ENCODE measurements at places on chromosomes 1 and 21.

GRCh38 chr1:76303340-76303717 is 228.8 kb downstream of the ST6GALNAC3 start:
- peak; percentile 46 for DNase-seq

DNA sequence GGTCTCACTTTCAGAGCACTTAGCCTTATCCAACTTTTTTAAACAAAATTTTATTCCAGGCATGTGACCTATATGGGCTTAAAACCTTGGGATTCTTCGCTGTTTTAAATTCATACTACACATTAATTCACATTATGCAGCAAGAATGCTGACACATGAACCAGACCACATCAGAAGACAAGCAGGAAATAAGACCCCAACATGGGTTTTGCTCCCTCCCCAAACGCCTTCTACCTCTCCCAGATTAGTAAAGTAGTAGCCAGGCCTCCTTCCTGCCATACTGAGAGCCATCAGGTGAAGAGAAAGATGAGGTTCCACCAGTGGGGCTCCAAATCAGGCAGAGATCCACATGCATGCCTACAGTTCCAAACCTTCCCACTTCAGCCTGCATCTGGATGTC is 3.7 kb downstream of the IGSF3 start:
- DNase-seq, result no peak

- DNase-seq, result peak; percentile 47
These were observed 14.3 kb downstream of the PROX1 start for GRCh38 chr1:214002060-214002459.

DNA sequence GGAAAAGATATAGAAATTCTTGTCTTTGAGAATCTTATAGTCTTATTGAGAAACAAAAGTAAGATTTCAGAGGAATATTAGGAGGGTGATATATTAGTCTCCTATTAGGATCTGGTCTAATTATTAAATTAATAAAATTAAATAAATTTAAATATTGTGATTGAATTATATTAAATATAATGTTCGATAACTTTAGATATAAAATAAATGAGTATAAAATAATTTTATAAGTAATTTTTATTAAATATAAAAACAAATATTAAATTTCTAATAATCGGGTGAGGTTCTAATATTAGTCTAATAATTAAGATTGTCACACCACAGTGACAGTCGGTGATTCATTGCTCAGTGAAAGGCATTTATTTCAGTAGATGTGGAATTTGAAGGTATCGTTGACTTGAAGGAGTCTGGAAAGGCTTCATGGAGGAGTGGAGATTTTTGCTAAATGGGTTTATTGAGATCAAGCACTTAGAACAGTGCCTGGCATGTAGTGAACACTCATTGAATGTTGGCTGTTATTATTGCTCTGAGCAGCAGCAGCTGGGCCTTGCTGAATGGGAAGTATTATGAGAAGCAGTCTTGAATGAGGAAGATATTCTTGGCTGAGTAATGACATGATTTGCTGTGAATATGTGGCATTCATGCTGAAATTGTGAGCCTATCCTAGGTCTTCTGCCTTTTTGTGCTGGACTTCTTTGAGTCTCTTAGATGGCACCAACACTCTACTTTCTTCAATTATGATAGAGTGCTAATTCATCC is 74.6 kb downstream of the USP25 start:
- DNase-seq, result no peak

- no peak for DNase-seq
These were observed 12.7 kb upstream of the CPLANE2 start for GRCh38 chr1:16249596-16250241.

DNA sequence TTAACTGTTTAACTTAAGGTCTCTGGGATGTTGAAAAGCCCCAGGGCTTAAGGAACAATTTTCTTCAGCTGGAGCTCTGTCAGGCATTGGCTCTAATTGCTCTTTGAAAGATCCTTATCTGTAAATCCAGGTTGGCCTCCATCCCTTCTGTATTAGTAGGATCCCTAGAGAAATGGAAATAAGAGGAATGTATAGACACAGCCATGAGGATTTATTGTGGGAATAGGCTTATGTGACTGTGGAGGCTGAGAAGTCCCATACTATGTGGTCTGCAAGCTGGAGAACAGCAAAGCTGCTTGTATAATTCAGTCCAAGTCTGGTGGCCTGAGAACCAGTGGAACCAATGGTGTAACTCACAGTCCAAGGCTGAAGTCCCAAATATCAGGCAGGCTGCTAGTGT is 47.6 kb upstream of the VAV3 start:
- no peak for DNase-seq

- no peak for DNase-seq
These were observed 882.9 kb upstream of the ADGRL2 start for GRCh38 chr1:80917826-80918225.

DNA sequence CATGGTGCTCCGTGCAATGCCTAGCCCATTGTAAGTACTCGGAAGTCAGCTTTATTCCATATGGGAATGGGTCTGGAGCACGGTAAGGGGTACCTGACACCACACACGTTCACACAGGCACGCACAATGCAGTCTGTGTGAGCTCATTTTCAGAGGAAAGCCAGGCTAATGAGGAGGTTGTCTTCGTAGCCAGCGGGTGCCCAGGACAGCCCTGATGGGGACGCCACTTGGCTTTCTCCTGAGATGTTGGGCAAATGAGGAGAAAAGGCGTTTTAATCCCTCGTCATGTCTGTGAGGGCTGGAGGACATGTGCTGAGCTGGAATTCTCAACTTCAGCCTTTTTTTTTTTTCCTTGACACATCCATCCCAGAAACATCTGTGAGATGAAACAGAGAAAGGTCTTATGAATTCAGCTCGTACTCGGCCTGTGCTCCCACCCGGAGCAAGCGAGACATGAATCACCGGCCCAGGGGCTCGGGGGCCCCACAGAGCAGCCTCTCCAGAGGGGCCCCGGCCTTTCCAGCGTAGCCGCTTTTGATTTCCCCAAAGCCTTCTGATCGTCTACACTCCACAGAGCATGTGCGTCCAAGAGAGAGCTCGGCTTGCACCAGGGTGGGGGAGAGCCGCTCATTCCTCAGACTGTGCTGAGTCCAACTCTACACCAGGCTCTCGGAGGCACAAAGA is 125.1 kb downstream of the EPHB2 start:
- DNase-seq, result no peak

DNA sequence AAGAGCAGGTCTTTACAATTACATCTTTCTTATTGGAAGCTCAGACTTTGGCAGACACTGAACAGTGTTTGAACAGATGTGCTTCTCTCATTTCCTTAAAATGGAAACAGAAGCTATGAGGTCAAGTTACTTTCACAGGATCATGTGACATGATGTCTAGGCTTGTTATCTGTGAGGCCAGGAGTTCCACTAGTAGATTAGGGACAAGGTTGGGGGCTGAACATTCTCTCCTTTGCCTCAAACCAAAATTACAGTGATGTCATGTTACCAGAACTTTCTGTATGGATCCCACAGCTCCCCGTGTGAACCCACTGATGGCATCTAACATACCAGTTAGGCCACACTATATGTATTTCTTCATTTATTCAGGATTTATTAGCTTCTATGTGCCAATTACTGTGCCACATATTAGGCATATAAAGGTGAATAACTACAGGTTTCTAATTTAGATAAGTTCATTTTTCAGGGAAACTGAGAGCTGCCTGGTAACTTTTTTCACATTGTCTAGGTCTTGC is 6.0 kb downstream of the DYNLT5 start:
- peak; percentile 9 for DNase-seq

- peak; percentile 39 for DNase-seq
These were observed 87.7 kb downstream of the INTS7 start for GRCh38 chr1:211947396-211948295.

DNA sequence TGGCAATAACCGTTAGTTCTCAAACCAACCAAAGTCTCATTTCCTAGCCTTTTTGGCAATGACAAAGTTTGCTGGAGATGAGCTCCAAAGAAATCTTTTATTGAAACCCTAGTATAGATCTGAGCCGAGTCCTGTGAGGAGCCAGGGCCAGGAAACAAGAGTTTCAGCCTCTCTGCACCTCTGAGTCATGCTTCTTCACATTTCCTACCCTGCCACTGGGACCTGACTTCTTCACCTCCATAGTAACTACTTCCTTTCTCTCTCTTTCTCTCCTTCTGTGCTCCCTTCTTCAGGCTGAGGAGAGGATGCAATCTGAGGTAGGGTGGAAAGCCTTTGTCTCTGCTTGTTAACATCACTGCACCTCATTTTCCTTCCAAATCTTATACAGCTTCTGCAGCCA is 38.7 kb upstream of the IPO9 start:
- DNase-seq, result no peak

GRCh38 chr1:202007805-202008489 is 2.4 kb upstream of the ELF3 start:
- peak; percentile 91 for DNase-seq

DNA sequence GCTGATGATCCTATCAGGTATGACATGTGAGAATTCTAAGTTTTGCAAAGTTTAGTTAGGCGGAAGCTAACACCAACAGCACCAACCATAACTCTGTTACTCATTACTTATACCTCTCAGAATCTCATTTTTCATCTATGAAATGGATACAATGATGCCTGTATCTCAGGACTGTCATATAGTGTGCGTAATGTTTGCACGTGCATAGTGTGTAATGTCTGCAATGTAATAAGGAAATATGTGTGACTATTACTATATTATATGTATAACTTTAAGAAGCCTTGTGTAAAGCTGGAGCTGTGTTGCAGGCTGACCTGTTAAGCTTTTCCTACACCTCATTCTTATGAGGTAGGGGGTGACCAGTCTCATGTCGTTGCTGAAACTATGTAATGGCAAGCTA is 13.0 kb downstream of the ADCY10 start:
- DNase-seq, result no peak

- DNase-seq, result no peak
These were observed 57.6 kb downstream of the DESI2 start for GRCh38 chr1:244710474-244711062.

DNA sequence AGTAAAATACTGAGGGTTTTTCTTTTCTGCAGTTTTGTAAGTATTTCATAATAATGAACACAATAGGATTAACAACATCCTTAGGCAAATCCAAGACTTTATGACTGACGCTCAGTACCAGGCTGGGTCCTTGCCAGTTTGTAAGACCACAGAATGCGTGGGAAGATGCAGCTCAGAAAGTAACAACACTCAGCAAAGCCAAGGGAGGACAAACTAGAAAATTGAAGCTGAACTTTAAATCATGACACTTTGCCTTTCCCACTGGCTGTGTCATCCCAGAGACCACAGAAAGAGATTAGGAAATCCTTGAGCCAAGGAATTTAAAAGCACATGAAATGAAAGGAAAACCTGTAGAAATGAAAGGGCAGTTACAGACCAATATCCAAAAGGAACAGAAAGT is 426.3 kb upstream of the CHRM3 start:
- no peak for DNase-seq

- no peak for DNase-seq
These were observed 41.6 kb upstream of the MTR start for GRCh38 chr1:236753516-236753915.

GRCh38 chr1:28890435-28890834 is 23.9 kb upstream of the EPB41 start:
- DNase-seq, result no peak

GRCh38 chr1:147890177-147890790 is 12.3 kb upstream of the GJA8 start:
- DNase-seq, result peak; percentile 29

DNA sequence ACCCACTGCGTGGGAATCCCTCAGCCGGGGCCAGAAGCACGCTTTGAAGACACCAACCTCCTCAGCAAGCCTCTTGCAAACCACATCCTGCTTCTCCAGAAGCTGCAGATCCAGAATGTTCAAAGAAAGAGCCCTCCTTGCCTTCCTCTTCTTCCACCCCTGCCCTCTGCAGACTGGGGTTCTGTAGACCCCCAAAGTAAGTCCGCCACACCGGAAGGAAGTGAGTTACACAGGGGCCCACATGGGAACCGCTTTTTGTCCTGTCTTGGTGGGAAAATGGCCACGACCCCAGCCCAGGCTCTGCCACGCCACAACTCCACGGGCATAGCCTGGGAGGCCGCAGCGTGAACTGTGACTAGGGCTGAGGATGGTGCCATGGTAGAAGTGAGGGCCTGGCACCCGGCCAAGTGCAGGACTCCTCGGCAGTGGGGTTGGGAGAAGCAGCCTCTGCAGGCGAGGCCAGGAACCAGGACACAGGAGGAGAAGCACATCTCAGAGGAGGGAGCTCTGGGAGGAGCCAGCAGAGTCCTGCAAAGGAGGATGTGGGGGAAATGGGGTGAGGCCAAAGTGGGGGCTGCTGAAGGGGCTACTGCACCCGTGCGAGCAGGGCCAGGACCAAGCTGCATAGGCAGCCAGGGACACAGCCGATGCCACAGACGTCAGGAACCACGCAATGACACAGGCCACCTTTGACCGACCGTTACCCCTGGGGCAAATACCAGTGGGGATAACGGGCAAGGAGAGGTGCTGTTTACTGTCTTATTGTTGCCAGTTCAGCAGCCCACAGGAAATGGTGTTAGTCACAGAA is 30.9 kb downstream of the PDE9A start:
- DNase-seq, result no peak

DNA sequence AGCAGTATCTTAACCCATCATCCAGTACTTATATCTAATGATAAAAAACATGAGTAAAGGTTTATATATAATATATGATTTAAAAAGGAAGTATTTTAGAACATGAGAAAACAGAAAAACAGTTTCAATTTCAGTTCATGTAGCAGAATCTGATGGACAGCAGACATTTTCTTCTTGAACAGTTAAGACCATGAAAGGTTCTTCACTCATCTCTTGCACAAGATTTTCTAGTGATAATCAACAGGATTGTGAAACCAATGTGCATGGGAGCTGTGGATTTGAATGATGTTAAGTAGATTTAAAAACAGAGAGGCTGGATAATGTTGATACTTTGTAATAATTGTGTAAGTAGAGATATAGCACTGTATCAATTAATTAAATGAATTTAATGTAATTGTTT is 1297.6 kb downstream of the BRINP3 start:
- no peak for DNase-seq

- DNase-seq, result no peak
These were observed 18.9 kb downstream of the ANGPTL7 start for GRCh38 chr1:11207898-11208611.

- no peak for DNase-seq
These were observed 79.0 kb downstream of the PTPN14 start for GRCh38 chr1:214472364-214472763.

DNA sequence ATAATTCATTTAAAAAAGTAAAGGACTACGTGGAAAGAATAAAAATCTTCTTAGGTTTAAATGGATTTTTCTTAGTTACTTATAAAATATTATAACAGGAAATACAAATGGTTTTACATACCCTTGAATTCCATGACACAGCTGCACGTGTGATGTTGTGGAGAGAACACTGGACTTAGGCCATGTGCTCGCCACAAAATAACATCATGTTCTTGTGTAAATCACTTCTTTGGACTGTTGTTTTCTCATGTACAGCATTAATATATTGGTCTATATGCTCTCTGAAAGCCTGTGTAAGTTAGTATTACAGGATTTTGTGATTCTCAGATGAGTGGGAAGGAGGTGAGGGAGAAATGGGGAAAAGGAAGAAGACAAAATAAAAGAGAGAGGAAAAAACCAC is 228.2 kb downstream of the DNM3 start:
- DNase-seq, result no peak
